Calu3 (cell line): ENCODE measurements at places on chromosomes 11 and 22.

- no peaks in the 10 kb centered on the region for H3K4me1 ChIP-seq
- H3K4me3 ChIP-seq = no peak overlapping the region
- H3K27ac ChIP-seq = no peak overlapping the region
- no peaks in the 10 kb centered on the region for H3K27me3 ChIP-seq
- DNase-seq = no peak
Observed at GRCh38 chr11:123316003-123316402, 114.1 kb upstream of the GRAMD1B start.

GRCh38 chr11:44417731-44418455 lies 108.0 kb upstream of the ALX4 start:
- no peak overlapping the region for H3K4me3 ChIP-seq
- no peaks in the 10 kb centered on the region for H3K36me3 ChIP-seq
- no peak for DNase-seq
- H3K27ac ChIP-seq = no peak overlapping the region

GRCh38 chr11:21896216-21896615 lies 296.7 kb upstream of the ANO5 start:
- H3K36me3 ChIP-seq = peaks cover 5% of the 10 kb centered on the region
- no peak overlapping the region for H3K27ac ChIP-seq
- no peaks in the 10 kb centered on the region for H3K27me3 ChIP-seq
- no peak overlapping the region for H3K4me3 ChIP-seq

DNA sequence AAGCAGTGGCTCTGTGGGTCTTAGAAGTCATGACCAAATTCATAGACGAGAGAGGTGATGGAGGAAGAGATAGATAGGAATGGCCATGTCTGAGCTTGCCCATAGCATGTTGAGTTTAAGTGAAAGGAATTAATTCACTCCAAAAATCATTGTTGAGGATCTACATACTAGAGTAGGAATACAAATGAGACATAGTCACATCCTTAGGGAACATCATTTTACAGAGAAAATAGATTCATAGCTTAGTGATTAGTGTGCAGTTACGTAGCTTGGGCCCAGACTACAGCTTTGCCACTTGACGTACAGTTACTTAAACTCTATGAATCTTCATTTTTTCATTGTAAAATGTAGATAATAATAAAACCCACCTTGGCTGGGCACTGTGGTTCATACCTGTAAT lies 21.4 kb upstream of the BMAL1 start:
- no peaks in the 10 kb centered on the region for H3K36me3 ChIP-seq
- peaks cover 15% of the 10 kb centered on the region for H3K4me1 ChIP-seq
- no peak overlapping the region for H3K4me3 ChIP-seq
- no peaks in the 10 kb centered on the region for H3K27me3 ChIP-seq
- DNase-seq = no peak

DNA sequence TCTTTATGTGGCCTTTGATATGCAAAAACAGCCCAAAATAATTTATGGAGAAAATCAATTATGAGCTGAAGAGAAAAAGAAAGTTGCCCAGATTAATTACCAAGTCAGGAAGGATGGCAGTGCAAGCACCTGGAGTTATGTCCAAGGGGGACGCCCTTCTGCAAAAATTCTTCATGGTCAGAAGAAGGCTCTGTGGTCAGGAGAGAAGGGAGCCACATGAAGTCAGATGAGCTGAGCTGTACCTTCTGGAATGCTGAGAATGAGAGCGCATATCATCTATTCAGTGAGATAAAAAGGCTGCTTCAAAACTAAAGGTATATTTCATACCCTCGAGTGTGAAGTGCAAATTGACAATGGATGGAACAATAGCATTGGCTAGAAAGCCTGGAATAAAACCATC lies 607.4 kb downstream of the NTM start:
- no peak for DNase-seq
- H3K4me3 ChIP-seq = no peak overlapping the region
- H3K36me3 ChIP-seq = no peaks in the 10 kb centered on the region
- H3K4me1 ChIP-seq = no peaks in the 10 kb centered on the region
- no peak overlapping the region for H3K27ac ChIP-seq

DNA sequence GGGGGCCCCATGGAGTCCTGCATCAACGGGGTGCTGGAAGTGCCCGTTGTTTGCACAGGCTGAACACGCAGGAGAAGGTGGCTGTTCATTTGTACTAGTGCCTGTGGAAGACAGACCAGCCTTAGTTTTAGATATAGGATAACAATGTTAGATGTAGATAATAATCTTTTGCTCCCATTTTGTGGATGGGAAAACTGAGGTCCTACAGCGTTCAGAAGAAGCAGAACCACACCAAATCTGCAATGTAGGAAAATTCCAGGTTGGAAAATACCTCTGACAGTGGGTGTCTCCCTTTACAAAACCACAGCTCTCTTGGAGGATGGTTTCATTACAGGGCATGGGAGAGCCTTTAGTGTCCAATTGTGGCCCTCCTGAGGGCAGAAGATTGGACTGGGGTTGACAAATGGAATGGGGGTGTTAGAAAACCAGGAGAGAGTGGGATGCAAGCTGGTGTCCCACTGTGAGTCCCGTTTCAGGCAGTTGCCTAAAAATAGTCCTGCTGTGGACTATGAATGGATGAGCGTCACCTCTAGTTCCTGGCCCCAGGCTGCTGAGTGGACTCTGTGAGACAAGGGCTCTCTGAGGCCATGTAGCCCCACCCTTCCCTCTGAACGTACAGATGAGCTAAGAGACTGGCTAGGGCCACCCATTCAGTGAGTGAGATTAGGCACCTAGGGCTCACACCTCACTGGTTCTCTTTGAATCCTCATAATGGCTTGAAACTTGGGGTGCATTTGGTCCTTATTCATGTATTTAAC lies 508.8 kb downstream of the MN1 start:
- H3K4me1 ChIP-seq = peaks cover 2% of the 10 kb centered on the region
- no peak for DNase-seq
- no peaks in the 10 kb centered on the region for H3K36me3 ChIP-seq
- H3K27me3 ChIP-seq = peaks cover 54% of the 10 kb centered on the region
